ENCODE measurements at places on chromosomes 3 and 15. TPM values are rescaled to one million over a fixed set of nuclear protein-coding genes. Genes with fewer than 3 reads are reported as not detected.
A peak's percentile ranks its signal among the peaks of the same experiment; 100 is the strongest.

The AVEN gene
- 17.9 TPM for total RNA-seq

DNA sequence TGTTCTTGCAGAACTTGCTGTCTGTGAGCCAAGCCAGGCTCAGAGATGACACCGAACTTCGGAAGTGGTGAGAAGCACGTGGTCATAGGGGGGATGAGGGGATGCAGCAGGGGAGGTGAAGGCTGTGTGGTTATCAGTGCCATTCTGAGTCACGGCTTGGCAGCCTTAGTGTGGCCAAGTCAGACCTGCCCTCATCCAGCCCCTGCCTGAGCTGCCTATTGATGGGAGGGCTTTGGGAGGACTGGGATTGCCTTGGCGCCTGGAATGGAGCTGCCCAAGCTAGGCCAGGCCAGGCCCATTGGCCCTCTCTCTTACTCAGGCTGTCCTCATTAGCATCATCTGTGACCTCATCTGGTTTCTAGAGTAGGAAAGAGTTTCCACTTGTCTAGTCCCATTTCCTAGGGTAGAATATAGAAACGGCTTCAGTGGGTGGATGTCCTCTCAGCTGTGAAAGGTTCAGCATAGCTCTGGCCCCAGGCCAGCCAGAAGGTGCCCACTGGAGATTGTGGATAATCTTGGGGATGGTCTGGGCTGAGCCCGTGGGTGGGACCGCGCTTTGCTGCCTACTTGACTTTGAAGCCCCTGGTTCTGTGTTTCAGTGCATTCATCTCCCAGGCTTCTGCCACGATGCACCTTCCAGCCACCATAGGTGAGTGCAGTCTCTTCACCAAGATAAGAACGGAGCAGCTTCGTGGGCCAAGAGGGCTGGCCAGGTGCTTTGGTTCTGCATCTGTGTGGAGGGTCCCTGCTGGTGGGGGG lies 7.2 kb downstream of the FAH start:
- H3K36me3 ChIP-seq = no peaks in the 10 kb centered on the region
- H3K4me1 ChIP-seq = no peaks in the 10 kb centered on the region
- H3K4me3 ChIP-seq = no peak overlapping the region
- no peak for DNase-seq
- no peaks in the 10 kb centered on the region for H3K27me3 ChIP-seq

DNA sequence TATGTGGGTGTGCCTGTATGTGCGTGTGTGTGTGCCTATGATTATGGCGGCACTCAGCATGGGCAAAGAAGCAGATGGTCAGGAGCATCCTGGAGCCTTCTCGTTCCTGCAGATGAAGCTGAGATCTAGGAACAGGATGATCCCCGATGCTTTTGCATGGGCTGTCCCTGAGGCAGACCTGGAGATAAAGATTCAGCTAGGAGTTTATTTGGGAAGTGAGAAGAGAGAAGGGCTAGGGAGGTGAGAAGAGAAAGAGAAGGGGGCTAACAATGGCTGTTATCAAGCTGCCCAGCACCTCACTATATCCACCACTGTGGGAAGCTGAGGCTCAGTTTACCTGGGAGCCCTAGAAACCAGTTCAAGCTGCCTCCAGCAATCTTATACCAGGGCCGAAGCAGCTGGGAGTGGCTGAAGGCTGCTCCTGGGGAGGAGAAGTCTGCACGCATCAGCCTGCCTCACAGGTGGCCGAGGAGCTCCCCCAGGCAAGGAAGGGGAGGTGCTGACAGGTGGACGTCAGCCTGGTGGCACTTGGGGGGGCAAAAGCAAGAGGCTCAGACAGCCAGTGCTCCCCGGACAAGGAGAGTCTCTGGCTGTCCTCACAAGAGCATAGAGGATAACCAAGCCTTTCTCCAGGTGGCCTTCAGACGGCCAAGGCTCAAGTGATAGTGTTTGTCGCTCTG lies 94.0 kb upstream of the IQSEC1 start:
- DNase-seq = no peak
- H3K4me1 ChIP-seq = no peaks in the 10 kb centered on the region
- no peaks in the 10 kb centered on the region for H3K36me3 ChIP-seq
- H3K27me3 ChIP-seq = no peaks in the 10 kb centered on the region
- H3K4me3 ChIP-seq = no peak overlapping the region

GRCh38 chr3:34218706-34219385 lies 420.4 kb downstream of the PDCD6IP start:
- no peak overlapping the region for H3K27ac ChIP-seq
- H3K4me3 ChIP-seq = no peak overlapping the region
- no peaks in the 10 kb centered on the region for H3K36me3 ChIP-seq
- H3K27me3 ChIP-seq = no peaks in the 10 kb centered on the region

DNA sequence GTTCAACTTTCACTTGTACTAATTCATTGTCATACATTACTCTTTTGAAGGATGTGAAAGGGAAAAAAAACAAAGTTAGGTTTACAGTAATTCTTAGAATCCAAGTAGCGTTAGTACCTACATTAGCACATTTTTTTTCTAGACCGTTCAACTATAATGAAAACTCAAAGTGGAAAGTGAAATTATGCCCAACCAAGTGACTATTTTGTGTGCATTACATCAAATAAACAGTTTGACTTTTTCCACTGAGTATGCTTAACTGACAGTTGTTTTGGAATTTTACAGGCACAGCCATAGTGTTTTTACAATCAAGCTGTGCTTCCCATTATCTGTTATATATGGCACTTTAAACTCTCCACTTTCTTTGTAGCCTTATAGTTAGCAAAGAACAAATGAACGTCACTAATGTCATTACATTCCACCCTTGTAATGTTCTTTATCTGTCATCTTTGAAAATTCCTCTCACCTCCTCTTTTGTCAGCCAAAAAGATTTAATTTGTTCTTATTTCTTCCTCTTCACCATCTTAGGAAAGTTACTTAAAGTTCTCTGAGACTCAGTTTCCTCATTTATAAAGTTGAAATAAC lies 142.3 kb upstream of the SOX2 start:
- no peak overlapping the region for H3K4me3 ChIP-seq
- H3K27me3 ChIP-seq = peaks cover 8% of the 10 kb centered on the region
- H3K36me3 ChIP-seq = no peaks in the 10 kb centered on the region
- no peak for DNase-seq

GRCh38 chr3:5426094-5426883 lies 238.8 kb downstream of the EDEM1 start:
- no peak overlapping the region for H3K27ac ChIP-seq
- peak; percentile 98 for DNase-seq
- H3K27me3 ChIP-seq = no peaks in the 10 kb centered on the region
- H3K4me3 ChIP-seq = no peak overlapping the region
- H3K4me1 ChIP-seq = no peaks in the 10 kb centered on the region
- H3K36me3 ChIP-seq = no peaks in the 10 kb centered on the region

DNA sequence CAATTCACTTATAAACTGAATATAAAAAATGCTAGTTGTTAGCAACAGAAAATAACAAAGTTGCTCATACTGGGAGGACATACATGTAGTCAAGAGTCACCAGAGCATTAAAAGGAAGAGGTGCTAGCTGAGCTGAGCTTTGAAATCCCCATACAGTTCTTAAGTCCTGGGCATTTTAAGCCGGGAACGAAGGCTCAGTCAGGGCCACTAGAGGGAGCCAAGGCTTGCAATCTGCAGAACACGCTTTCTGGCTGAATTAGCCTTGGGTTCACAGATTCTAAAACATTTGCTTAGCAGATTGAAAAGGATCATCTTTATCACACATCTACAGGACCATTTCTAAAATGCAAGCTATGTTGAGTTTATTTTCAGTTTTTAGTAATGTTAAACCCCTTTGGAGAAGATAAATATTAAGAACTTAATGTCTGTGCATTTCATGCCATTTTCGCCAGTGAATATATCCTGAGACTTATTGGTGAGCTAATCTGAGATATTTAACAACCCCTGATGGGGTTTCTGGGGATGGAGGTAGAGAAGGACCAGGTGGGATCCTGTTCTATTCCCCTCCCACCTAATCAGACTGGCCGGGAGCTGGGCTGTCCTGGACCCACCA lies 26.3 kb upstream of the MNS1 start:
- DNase-seq = peak; percentile 86
- no peaks in the 10 kb centered on the region for H3K36me3 ChIP-seq
- no peak overlapping the region for H3K27ac ChIP-seq
- H3K27me3 ChIP-seq = peaks cover 12% of the 10 kb centered on the region
- no peaks in the 10 kb centered on the region for H3K4me1 ChIP-seq
- no peak overlapping the region for H3K4me3 ChIP-seq

The CXCR6 gene
- total RNA-seq = not detected

DNA sequence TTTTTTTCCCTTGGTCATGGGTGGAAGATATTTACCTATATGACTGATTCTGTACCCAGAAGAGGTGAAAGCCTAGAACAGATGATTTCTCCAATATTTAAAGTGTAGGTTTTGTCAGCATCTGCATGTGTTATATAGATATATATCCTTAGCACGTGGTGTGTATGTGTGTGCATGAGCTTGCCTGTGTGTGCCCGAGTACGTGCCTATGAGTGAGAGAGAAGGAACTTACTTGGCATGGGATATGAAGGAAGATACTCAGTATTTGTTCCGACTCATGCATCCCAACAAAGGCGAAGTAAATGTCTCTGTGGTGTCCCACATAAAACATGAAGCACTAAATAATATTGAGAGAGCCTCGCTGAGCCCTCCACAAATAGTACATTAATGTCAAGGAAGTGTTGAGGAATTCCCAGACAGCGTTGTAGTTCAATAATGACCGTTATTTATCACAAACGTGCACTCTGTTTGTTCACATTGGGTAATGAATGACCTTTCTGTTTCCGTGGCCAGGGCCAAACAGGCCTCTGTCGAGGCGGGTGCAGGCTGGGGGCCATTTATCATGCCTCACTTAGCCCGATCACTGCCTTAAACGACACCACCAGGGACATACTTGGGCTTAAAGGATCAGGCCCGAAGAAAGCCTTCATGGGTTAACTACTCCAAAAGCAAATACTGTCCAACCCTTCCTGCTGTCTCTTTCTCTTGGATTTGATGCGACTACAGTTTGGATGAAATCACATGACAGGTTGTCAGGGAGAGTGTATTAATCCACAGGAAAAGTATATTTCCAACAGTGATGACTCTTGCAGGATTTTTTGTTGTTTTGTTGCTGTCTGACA lies 267.7 kb downstream of the PTPRG start:
- no peaks in the 10 kb centered on the region for H3K27me3 ChIP-seq
- H3K4me3 ChIP-seq = no peak overlapping the region
- no peaks in the 10 kb centered on the region for H3K36me3 ChIP-seq
- H3K4me1 ChIP-seq = no peaks in the 10 kb centered on the region
- DNase-seq = no peak
- no peak overlapping the region for H3K27ac ChIP-seq

GRCh38 chr3:194269610-194270145 lies 81.5 kb downstream of the CPN2 start:
- no peak overlapping the region for H3K4me3 ChIP-seq
- DNase-seq = peak; percentile 91
- H3K4me1 ChIP-seq = peaks cover 7% of the 10 kb centered on the region

GRCh38 chr3:111480091-111480490 lies 61.9 kb upstream of the CD96 start:
- no peak overlapping the region for H3K27ac ChIP-seq
- DNase-seq = no peak
- no peaks in the 10 kb centered on the region for H3K27me3 ChIP-seq

DNA sequence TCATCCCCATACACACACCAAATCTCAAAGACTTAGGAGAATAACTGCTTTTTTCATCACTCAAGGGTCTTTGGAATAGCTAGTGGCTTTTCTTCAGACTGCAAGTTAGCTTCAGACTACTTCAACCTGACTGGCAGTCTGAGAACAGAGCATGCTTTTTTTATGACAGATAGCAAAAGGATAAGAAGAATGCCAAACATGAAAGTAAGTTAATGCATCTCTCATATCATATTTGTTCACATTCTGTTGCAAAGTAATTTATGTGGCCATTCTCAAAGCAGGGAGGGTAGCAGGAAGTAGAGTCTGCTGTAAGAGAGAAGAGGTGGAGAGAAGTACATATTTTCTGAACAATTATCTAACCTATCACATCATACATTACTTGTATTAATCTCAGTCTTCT lies 544.4 kb downstream of the ZPLD1 start:
- H3K4me1 ChIP-seq = no peaks in the 10 kb centered on the region
- no peaks in the 10 kb centered on the region for H3K27me3 ChIP-seq
- no peak for DNase-seq
- H3K36me3 ChIP-seq = no peaks in the 10 kb centered on the region

GRCh38 chr15:57559875-57560274 lies 31.8 kb upstream of the MYZAP start:
- DNase-seq = peak; percentile 94
- peaks cover 4% of the 10 kb centered on the region for H3K36me3 ChIP-seq
- no peak overlapping the region for H3K4me3 ChIP-seq
- peaks cover under 1% of the 10 kb centered on the region for H3K4me1 ChIP-seq
- no peaks in the 10 kb centered on the region for H3K27me3 ChIP-seq

GRCh38 chr3:40971191-40972168 lies 227.8 kb upstream of the CTNNB1 start:
- no peaks in the 10 kb centered on the region for H3K36me3 ChIP-seq
- no peak overlapping the region for H3K4me3 ChIP-seq
- DNase-seq = no peak
- no peaks in the 10 kb centered on the region for H3K27me3 ChIP-seq
- no peak overlapping the region for H3K27ac ChIP-seq

Measured in endodermal cell (in vitro differentiated cells).